ENCODE measurements at places on chromosomes 2 and 18.
A peak's percentile ranks its signal among the peaks of the same experiment; 100 is the strongest.

- DNase-seq = no peak
Measured at GRCh38 chr2:235271936-235272335, 221.9 kb upstream of the AGAP1 start.

GRCh38 chr18:2547477-2548087 is 23.7 kb downstream of the METTL4 start:
- no peak for DNase-seq

- DNase-seq = peak; percentile 7
Measured at GRCh38 chr18:34493566-34494358, 216.3 kb upstream of the DTNA start.

- no peak for DNase-seq
Measured at GRCh38 chr2:61727746-61728145, 126.1 kb downstream of the FAM161A start.

GRCh38 chr2:190235101-190235500 is 84.5 kb downstream of the HIBCH start:
- DNase-seq = no peak

DNA sequence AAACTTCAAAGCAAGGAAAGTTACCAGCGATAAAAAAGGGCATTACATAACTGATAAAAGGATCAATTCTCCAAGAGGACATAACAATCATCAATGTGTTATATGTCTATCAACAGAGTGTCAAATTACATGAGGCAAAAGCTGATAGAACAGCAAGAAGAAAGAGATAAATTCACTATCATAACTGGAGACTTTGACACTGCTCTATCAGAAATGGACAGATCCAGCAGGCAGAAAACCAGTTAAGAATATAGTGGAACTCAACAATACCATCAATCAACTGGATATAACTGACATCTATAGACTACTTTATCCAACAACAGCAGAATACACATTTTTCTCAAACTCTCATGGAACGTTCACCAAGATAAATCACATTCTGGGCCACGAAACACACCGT is 65.0 kb downstream of the ROCK2 start:
- DNase-seq = no peak

DNA sequence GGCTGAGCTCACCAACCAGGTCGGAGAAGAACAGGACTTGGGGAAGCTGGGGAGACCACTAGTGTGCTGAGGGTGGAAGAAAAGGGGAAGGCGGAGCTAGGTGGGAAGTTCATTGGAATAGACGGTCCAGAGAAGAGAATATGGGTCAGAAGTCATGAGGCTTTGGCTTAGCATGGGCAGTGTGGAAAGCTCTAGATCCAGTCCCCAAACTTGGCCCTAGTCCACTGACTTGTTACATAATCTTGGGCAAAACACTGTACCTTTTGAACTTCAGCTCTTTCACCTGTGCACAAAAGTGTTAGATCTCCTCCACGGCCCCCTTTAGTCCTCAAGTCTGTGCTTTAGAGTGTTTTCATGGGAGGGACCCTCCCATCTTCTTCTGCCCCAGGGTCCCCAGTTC is 10.7 kb downstream of the GCKR start:
- DNase-seq = no peak

- DNase-seq = no peak
Measured at GRCh38 chr18:37270666-37271052, 294.9 kb downstream of the CELF4 start.

DNA sequence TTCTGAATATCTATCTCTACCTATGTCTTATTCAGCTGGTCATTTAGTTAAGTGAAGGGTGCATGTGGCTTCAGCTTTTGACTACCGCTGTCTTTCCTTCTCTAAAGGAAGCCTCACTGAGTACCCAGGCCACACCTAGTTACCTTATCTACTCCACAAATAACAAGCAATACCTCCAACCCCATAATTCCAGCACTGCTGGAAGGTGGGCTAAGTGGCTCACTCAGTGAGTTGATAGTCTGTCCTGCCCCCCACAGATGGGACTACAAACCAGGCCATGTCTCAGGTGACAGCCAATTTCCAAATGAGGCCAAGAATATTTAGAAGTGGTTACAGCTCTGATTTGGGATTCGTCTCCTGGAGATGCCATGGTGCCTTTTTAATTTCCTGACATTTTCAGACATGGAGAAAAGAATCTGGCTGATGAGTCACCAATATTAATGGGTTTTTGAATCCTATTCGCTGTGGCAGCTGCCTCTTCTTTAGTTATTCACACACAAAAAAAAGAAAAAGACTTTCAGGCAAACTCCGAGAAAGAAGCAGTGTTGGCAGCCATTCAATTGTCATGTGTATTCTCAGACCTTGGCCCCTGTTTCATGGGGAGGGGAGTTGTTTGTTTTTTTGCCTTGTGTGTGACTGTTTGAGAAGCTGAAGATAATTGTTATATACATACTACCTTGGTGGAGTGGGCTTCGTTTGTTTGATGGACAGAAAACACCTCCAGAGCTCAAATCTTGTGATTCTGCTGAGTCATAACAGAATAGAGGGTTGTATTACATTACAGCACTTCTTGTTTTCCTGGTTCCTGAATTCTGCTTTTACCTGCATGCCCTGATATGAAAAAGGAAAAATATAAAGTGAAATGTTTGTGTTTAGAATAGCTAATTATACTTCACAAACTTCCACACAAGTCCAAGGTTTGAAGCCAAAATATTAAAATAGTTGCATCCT is 64.2 kb downstream of the SCG2 start:
- DNase-seq = peak; percentile 23

DNA sequence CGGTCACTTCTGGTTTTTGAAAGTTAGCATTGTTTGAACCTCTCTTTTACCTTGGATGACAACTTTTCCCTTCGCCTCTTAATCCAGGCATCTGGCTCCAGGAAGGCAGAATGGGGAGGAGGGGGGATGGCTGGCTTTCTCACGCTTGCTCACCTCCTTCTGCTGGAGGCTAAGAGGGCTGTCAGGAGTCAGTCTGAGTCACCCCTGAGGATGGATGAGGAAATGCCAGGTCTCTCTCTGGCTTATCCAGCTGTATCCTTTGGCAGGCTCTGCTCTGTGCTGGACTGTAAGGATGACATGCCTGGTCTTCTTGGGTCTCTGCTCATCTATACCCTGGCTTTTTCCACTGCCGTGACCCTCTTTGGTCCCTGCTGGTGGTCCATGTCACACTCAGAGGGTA is 142.9 kb upstream of the GYPC start:
- DNase-seq = no peak

GRCh38 chr18:3468833-3469232 is 18.9 kb downstream of the TGIF1 start:
- no peak for DNase-seq

DNA sequence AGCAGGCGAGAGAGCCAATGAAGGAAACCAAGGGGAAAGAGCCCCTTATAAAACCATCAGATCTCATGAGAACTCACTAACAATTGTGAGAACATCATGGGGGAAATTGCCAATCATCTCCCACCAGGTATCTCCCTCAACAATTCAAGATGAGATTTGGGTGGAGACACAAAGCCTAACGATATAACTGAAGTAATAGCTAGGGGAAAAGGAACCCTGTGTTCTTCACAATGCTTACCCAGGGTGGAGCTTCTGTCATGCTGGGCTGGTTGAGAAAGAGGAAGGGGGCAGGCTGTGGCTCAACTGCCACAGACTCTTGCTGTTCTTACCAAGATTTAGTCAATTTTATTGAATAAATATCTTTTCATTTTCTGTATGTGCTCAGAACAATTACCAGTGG is 392.1 kb upstream of the HS6ST1 start:
- DNase-seq = peak; percentile 6

GRCh38 chr2:232835687-232836208 is 34.3 kb upstream of the SNORC start:
- DNase-seq = no peak

GRCh38 chr2:98446850-98447249 is 2.2 kb downstream of the INPP4A start:
- DNase-seq = no peak

DNA sequence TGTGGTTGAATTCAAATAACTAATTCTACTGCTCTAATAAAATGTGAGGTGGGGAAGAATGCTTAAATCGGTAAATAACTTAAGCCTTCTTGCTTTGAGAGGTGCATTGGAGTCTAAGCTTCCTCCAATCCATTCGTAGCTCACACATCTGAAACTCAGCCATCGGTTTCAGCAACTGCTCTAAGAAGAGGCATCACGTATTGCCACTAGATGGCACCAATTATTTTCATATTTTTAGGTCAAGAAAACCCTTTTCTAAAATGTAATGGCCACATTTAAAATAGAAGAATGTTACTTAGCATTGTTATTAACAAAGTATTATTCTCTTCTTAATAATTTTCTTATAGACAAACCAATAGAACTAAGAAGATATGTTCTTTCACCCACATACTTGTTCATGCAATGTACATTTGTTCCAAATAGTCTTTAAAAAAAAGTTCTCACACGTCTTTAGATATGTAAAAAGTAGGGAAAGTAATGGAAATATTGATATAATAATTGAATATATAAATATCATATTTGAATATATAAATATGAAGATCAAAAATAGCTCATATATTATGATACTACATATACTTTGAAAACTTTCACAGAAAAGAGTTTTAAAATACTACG is 229.8 kb downstream of the CCDC178 start:
- DNase-seq = no peak

DNA sequence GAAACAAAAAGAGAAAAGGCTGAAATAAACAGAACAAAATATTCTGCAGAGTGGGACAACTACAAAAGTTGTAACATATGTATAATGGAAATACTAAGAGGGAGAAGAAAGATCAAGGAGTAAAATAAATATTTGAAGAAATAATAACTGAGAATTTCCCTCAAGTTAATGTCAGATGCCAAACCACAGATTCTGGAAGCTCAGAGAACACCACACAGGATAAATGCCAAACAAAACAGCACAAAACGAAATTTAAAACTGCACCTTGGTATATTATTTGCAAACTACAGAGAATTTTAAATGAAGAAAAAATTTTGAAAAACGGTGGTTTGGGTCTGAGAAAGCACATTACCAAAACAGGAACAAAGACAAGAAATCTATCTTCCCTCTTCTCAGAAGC is 1588.9 kb upstream of the TMEFF2 start:
- no peak for DNase-seq

- DNase-seq = no peak
Measured at GRCh38 chr2:191713837-191714236, 35.9 kb downstream of the NABP1 start.

- no peak for DNase-seq
Measured at GRCh38 chr18:55351980-55352714, 235.8 kb downstream of the TCF4 start.

DNA sequence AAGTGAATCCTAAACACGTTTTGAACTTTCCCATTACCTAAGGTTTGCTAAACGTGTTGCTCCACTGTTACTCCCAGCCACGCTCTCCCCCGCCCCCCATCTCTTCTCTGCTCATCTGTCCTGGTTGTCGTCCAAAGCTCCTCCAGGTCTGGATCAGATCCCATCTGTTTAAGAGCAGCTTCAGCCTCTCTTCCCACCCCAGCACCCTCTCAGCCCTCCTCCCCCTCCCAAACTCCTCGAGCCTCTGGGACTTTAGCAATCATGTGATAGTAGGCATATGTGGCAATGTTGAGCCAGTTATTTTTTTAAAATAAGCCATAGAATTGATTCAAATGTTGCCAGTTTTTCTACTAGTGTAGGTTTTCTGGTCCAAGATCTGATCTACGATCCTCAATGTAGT is 20.0 kb upstream of the LPIN1 start:
- DNase-seq = peak; percentile 38

DNA sequence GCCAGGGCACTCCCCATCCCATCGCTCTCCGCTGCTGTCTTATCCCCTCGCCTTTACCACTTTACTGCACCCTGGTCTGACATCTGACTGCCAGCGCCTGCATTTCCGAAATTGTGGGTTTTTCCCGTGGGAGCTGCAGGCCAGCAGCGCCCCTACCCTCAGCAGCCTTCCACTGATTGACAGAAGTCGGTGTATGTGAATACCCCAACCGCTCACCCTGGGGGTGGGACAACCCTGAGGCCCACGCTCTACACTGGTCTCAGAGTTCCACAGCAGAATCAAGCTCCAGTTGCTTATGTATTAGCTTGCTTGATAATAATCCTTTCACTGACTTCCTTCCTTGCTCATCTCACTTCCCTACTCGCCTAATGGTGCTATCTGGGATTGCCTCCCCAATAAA is 62.0 kb downstream of the POLE4 start:
- DNase-seq = no peak

- DNase-seq = no peak
Measured at GRCh38 chr18:36281936-36282335, 15.6 kb upstream of the FHOD3 start.

DNA sequence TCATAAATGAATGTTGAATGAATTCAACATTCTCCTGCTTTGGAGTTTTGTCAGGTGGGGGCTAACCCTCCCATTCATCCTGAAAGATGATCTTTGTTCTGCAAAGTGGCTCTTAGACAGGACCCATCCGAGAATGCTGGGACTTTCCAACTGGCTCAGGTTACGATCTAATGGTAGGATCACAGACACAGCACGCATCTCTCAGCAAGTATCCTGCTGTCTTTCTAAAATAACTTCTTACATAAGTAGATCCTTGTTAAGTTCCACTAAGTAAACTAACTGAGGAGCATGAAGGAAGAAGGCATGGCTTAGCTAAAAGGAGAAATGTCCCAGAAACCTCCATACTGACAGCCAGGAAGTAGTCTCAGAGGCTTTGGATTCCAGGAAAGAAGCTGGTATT is 23.7 kb downstream of the CYP27A1 start:
- no peak for DNase-seq

- DNase-seq = no peak
Measured at GRCh38 chr18:68244786-68245185, 470.1 kb downstream of the TMX3 start.

DNA sequence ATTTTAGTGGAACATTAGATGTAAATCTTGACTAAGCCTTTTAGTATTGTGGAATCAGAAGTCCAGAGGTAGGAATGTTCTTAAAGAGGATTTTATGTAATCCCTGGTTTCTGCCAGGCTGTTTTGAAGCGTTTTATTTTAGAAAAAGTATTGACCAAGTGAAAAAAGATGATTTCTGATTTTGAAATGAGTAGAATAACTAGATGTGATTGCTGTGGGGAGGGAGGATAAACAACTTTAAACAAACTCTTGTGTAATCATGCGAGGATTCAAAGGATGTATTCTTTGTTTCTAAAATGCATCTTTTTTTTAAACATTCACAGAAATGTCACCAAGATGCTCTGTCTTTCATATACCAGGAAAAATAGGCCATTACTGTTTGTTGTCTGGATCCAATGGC is 53.9 kb downstream of the PHLPP1 start:
- no peak for DNase-seq

DNA sequence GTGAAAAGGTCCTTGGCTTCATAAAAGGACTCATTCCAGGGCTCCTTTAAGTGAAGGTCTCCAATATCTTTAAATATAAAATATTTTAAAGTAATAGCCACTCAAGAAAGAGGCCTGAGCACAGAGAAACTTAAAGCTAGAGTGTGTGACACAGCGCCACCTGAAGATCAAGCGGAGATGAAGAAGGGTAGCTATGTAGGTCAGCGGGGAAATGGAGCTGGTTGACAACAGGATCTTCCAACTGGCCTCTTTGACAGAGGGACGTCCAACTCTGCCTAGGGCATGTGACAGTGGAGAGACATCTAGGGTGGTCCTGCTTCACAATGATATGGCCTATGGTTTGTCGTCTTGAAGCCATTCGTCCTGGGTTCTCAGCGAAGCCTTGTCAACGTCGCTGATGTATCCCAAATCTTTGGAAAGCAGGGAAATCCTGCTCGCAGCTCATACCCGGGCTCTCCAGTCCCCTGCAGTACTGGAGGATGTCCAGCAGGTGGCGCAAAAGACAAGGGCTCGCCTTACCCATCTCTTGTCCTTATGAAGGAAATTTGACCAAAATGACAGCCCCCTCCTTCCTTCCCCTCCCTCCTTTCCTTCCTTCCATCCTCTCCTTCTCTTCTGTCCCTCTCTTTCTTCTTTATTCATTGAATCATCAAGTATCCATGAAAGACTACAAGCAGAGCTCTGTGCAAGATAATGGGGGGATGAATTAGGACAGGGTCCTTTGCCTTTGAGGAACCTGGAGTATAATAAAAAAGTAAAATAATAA is 59.6 kb downstream of the LONRF2 start:
- DNase-seq = peak; percentile 85
